ENCODE measurements at places on chromosomes 12 and 14. TPM values are rescaled to one million over a fixed set of nuclear protein-coding genes. Genes with fewer than 3 reads are reported as not detected.
A peak's percentile ranks its signal among the peaks of the same experiment; 100 is the strongest.

GRCh38 chr12:53221203-53222080, 10.6 kb downstream of the RARG start:
- peak; percentile 77 for DNase-seq

- DNase-seq = no peak
Measured at GRCh38 chr14:76073717-76074116, 78.0 kb upstream of the GPATCH2L start.

- no peak for DNase-seq
Measured at GRCh38 chr14:91929700-91930099, 17.8 kb downstream of the FBLN5 start.

DNA sequence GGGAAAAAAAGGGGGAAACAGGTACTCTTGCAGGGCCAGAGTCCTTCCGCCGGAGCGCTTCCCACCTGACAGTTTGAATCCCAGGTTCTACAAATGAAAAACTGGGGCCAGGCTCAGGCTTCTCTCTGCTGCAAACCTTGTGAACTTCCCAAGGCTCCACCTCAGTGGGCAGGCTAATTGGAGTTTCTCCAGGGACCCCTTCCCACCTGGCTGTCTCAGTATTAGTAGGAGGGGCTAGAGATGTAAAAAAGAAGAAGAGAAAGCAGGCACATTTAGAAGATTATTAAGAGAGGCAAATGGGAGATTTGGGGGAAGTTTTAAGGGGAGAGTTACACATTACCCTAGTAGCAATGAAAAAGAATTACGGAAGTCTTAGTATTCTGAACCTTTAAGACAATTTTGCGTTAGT, 20.0 kb upstream of the CLEC2D start:
- no peak for DNase-seq

DNA sequence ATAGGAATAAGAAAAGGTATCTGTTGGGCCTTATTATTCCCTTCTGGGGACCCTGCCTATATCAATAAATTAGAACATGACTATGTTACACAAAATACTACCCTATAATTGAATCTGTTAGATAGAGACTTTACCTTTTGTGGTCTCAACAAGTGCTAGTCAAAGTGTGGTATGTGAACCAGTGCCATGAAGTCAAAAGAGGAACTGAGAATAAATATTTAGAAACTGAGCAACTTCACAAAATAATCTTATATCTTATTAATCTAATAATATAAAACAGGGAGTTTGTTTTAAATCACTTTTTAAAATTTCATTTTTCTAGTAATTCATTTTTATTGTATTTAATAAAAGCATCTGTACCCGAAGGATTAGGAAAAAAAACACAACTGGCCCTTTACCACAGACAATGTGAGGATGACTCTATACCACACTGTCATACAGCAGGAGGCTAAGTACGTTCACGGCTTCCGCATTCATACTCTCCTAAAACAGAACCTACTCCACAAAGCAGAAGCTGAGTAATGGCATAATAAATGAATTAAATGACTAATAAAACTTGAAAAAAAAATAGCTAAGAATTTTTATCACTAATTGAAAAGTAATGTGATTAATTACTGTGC, 42.1 kb downstream of the SEC23A start:
- DNase-seq = no peak

DNA sequence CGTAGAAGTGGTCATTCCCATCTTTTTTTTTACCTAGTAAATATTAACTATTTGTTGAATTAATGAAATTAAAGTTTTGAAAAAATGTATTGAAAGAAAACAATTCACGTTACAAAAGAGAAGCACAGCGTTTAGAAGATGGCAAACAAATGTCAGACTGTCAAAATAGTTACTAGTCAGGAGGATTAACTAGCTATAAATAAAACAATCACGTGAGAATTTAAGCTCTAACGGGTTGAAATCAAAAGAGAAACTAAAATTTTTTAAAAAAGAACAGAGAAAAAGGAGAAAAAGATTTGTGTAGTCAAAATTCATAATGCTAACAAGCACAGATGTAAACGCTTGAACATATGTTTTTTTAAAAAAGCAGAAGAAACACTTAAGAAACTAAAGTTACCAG, 26.4 kb downstream of the DDHD1 start:
- no peak for DNase-seq

GRCh38 chr12:75939016-75939642, 92.4 kb downstream of the PHLDA1 start:
- DNase-seq = no peak

GRCh38 chr12:114291389-114292060, 114.4 kb downstream of the TBX5 start:
- DNase-seq = no peak

DNA sequence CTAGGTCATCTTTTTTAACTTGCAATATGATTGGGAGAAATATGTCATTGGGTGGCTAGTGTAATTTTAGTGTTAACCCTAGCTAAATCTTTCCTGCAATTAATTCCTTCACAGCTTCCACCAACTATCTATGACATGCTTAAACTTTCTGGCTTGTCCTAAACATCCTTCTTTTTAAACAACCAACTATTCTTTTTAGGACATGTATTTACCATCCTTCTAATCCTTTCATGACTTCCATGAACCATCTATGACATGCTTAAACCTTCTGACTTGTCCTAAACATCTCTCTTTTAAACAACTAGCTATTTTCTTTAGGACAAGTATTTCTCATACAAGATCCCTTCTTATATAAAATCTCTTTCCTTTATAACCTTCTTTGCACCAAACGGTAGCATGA, 179.6 kb upstream of the PDZRN4 start:
- DNase-seq = no peak

GRCh38 chr12:117603316-117604113, 242.1 kb upstream of the NOS1 start:
- DNase-seq = no peak

DNA sequence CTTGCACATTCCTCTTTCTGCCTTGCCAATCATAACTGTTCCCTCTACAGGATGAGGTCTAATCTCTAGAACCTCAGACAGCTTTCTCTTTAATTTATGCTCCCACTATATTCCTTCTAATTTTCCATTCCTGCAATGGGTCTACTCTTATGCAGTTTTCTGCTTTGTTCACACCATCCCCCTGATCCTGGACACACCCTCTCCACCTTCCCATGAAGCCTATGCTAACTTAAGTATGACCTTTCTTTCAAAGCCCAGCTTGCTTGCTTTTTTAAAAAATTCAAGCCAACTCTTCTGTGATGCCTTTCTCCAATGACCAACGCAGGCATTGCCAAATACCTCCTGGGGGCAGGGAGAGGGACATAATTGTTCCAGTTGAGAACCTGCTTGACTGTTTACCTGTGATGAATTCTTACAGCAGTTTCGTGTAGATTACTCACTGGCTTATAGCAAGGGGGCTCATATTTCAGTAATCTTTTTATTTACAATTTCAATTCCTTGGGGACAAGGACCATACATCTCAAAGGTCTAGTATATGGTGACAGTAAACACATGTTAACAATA, 7.8 kb downstream of the SLC38A1 start:
- DNase-seq = peak; percentile 22

Gene MIP
- total RNA-seq = not detected

Data from prostate gland (tissue), 2 donors.